Fibroblast of gingiva (primary cell): ENCODE measurements at places on chromosomes 12 and 14.

GRCh38 chr14:96874127-96874526, 76.9 kb downstream of the VRK1 start:
- no peak for DNase-seq

- peak; percentile 30 for DNase-seq
Measured at GRCh38 chr12:7142056-7142644, 12.0 kb downstream of the CLSTN3 start.

DNA sequence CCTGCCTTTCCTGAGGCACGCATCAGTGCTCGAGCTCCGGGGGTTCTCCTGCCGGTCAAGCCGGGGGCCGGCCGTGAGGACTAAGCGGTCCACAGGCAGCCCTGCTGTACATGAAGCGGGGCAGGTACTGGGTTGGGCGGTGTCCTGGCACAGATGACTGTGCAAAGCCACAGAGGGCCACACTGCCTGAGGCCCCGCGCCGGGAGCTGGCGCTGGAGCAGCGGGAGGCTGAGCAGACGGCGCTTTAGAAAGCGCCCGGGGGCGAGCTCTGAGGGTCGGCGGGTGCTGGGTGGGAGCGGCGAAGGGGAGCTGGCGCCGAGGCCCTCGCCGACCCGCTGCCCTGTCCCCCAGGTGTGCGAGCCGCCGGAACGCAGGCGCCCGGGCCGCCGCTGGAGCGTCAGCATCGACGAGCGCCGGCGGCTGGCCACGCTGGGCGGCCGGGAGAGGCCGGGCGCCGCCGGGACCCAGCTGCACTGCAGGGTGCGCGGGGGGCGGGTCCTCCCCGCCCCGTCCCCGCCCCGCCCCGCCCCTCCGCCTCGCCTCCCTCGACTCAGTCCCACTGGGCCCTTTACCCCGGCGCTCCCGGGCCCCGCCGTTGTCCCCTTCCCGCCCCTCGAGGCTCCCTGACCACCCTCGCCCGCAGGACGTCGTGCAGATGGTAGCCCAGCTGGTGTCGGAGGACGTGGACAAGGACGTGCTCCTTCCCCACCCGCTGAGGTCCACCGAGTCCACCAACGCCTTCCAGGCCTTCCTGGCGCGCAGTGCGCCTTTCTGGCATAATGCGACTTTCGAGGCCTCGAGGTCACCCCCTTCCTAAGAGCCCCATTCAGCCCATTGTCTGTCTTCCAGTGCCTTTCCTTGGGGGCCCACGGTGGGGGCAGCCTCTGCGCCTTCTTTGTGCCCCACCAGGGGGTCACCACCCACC, 8.3 kb upstream of the MTA1 start:
- peak; percentile 27 for DNase-seq

DNA sequence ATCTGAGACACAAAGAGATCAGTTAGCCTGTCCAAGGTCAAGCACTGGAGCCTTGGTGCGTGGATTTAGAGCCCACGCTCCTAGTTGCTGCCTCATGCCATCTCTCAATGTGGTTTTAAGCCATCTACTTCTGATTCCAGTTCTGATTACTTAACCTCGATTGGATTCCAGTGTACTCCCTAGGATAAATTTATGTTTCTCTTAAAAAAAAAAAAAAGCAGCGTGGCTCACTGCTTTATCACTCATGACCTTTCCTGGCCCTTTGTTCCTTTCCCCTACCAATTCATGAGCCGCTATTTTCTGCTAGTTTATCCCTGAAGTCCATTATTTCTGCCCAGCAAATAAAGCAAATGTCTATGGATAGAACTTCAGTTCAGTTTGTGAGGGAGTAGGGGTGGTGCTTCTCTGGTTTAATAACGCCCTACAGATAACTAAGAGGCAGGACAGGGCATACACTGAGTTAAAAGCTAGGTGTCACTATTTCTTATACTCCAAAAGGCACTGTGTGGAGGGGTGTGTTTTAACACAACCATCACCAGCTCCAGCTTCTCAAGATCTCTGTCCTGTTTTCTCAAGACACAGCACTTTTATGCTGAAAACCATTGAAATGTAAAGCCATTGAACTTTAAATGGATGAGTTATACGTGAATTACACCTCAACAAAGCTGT, 9.8 kb upstream of the PARP11 start:
- no peak for DNase-seq

GRCh38 chr12:51128919-51129318, 44.0 kb downstream of the TFCP2 start:
- peak; percentile 56 for DNase-seq

GRCh38 chr12:100718187-100718586, 76.4 kb upstream of the ANO4 start:
- no peak for DNase-seq
